Activated CD8-positive, alpha-beta memory T cell treated with anti-CD3 and anti-CD28 coated beads for 1 hour (primary cell): ENCODE measurements at places on chromosomes 11 and 22.
A peak's percentile ranks its signal among the peaks of the same experiment; 100 is the strongest.

GRCh38 chr11:124861670-124862069, 3.6 kb upstream of the ROBO3 start:
- DNase-seq: no peak

- no peak for DNase-seq
Observed at GRCh38 chr22:35479359-35479758, 61.3 kb upstream of the RASD2 start.

DNA sequence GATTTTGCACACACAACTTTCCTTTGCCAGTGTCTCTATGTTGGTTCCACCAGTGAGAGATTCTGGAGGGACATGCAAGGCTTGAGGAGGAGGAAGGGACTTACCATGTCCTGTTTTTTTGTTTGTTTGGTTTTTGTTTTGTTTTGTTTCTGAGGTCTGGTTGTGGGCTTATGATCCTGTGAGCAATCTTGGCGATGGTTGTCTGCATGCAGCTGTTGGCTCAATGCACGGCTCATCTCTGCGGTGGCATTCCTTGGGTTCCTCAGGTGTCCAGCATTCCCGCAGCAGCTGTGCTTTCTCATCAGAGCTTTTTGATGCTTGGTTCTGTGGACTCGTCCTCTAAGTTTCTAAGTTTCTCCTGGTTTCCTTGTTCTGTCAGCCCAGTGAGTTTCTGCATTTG, 4.8 kb upstream of the NNMT start:
- no peak for DNase-seq

DNA sequence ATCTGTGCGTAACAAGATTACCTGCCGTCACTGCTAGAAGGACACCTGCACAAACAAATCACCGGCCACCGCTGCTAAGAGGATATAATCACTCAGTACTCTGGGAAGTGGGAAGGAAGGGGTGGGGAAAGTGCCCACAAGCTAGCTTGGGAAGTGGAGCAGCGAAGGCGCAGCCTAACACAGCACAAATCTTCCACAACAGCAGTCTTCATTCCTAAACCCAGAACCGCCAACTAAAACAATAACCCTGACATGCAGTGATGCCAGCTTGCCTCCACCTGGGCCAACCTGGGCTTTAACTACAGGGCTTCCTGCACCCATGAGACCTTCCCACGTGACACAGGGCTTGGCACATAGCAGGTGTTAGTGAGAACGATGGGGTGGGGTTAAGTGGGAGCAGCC, 5.1 kb downstream of the DGCR2 start:
- no peak for DNase-seq

GRCh38 chr11:126284829-126285228, 1.9 kb downstream of the TIRAP start:
- peak; percentile 74 for DNase-seq

DNA sequence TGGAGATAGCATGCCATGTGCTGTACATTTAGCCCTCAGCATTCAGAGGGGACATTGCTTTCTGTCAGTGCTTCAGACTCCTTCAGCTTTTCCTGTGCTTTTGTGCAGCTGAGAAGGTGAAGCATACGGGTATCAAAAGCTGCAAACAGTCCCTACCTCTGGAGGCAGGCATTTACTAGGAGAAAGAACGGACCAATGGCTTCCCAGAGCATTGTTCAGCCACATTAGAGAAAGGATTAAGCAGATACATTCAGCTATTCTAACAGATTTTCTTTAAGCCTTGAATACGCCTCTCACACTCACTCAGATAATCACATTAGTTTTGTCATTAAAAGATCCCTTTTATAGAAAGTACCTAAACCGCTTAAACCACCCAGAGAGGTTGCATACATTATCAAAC, 80.7 kb upstream of the FAM181B start:
- no peak for DNase-seq

- DNase-seq: no peak
Observed at GRCh38 chr11:11380340-11380739, 27.3 kb upstream of the CSNK2A3 start.

- no peak for DNase-seq
Observed at GRCh38 chr11:12573707-12574485, 100.3 kb upstream of the TEAD1 start.

DNA sequence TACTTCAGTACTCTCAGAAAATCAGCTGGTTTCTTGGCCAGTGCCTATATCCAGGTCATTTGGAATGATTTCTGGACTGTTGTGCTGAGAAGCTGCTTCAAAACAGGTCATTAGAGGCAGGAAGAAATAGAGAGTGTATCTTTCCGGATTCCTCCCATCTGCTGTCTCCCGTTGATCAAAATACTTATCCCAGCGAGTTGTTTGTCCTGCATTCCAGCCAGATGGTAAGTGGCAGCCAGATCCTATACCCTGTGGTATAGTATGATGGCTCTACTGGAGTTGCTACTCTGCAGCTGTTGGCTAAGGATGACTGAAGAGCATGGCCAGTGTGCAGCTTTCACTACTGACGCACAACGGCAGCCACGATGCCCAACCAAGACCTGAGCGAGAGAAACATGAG, 560.9 kb upstream of the ANO5 start:
- no peak for DNase-seq

DNA sequence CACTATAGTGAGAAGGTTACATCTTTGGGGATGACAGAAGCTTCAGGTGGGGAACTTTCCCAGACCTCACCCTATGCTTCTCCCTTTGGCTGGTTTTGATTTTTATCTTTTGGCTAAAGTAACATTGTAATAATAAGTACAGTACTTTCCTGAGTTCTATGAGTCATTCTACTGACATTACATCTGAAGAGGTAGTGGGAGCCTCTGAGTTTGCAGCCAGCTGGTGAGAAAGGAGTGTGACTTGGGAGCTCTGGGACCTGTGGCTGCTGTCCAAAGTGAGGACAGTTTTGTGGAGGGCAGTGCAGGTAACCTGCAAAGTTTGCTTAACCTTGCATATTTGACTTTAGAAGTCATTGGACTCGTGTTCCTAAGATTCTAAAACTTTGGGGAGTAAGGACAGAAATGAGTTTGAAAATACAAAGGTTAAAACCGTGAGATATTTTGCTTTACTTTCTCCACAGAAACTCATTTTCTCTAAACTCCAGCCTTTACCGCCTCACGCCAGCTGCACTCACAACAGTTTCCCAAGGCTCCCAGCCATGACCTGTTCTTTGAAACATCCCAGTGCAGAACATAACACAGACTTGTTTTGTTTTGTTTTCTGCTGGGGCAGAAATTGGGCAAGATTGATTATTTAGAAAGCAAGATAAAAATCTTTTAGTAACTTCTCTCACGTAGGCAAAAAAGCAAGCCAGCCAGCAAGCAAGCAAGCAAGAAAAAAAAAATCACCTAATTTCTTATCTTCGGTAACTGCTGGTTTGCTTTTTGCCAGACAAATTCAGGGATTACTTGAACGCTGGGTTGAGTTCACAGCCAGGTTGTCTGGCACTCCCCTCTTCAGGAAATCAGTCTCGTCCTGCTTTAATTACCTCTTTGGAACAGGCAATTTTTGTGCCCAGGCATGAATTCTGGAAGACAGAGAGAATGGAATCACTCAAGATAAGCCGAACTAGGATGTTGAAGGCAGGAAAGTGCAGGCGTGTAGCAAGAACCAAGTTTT, 478.3 kb upstream of the ISX start:
- no peak for DNase-seq

DNA sequence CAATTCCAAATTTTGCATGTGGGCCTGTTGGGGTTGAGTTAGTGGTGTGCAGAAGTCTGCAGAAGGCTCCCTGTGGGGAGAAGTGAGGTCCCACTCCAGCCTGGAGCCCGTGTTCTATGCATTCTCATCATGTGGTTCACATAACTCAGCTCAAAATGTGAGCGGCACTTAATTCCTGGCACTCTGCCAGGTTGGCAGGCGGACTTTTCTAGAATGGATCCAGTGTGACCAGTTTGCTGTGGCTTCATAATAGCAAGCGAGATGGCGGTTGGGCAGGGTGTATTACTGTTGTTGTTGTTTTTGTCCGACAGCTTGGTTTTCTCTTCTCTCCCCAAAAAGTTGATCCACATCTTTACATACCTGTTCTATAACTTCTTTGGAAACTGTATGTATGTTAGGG, 146.8 kb upstream of the TTC12 start:
- no peak for DNase-seq

- DNase-seq: no peak
Observed at GRCh38 chr11:62087694-62088093, 36.1 kb upstream of the INCENP start.

GRCh38 chr11:13152736-13153541, 124.7 kb upstream of the BMAL1 start:
- DNase-seq: no peak

DNA sequence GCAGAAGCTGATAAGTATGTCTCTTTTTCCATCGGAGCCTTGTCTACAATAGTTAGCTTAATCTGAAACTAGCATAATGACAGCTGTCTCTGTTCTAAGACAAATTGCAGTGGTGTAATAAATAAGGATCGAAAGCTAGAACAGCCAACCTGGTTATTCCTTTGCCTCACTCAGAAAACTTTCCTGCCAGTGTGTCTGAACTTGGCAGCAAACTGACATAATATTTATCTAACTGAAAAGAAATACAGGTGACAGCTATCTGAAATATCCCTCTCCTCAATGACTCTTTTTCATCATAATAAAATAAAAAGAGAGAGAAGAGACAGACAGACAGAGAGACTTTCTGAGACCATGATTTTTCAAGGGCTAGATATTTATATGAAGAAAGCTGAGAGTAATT, 642.5 kb downstream of the LRRC4C start:
- no peak for DNase-seq

GRCh38 chr11:103811870-103812455, 224.5 kb upstream of the DDI1 start:
- DNase-seq: no peak

DNA sequence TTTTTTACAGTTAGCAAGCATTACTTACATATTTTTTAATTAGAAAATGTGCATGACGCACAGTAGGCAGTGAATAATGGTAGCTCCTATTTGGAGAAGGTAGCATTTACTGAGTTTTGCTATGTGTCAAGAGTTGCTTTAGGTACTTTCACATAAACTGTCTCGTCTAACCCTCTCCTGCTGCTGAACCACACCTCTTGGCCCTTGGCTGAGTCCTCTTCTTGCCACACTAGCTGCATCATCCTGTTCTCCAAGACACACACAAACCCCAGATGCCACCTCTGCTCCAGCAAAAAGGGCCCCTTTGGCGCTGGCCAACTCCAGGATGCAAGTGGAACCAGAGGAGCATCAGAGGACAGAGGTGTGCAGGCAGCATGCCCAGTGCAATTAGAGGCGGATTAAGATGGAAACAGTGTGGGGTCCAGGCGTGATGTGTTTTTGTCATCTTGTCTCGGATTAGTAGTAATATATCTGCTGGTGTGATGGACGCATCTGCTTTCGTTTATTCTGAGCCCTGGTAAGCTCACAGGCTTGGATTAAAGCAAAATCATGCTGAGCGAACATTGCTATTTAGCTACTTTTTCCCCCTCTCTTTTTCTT, 367.0 kb upstream of the CADM1 start:
- no peak for DNase-seq
